Cortex of kidney (tissue), 1 donor: ENCODE measurements at places on chromosomes 16 and 17.

- no peak for DNase-seq
Measured at GRCh38 chr16:1180549-1181403, 27.9 kb downstream of the CACNA1H start.

DNA sequence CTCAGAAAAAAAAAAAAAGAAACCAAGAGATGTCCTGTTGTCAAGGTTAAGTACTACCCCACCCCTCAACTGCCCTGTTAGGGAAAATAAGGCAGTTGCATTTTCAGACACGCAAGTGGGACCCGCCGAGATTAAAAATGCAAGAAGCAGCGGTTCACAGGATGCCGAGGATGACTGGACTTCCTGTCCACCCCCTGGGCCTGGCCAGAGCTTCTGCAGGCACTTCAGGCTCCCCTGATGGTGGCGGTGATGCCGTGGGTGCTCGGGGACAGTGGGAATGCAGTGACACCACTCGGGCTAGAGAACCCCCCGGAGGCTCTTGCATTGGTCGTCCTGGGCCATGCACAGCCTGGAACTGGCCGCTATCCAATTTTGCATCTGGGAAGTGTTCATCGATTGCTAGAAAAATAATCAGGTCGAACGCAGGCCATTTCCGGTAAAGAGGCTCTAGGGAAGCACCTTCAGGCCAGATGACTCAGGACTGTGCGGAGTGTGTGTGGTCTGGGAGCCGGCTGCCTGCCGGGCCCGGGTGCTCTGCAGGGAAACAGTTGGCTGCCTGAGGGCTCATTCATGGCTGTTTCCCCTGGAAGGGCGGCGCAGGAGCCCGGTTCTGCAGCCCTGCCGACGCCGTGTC, 13.4 kb upstream of the CRISPLD2 start:
- DNase-seq: no peak

DNA sequence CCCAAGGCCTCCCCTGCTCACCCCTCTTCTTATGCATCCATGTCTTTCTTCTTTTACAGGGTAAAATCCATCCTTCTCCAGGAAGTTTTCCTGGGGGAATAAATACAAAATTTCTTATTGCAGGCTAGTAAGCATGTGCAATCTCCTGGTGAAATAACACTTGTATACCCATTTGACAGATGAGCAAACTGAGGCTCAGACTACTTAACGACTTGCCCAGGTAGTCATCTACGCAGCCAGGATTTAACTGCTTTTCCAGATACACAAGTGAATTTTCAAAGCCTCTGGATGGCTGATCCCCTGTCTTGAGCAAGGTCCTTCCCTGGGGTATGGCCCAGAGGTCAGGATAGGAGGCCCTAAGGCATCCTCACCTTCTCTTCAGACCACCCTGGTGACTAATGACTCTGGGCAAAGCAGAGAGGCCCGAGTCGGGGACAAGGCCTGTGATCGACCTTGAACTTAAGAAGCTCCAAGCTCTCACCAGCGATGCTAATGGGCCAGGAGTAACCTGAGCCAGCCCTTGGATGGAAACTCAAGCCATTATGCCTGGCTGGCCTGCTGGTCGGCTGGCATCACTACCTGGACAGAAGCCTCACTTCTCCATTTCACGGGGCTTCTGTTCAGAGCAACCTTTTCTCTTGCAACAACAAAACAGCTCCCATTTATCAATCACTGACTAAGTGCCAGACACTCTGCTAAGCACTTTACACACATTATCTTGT, 33.1 kb downstream of the ZNF423 start:
- DNase-seq: no peak

GRCh38 chr16:23252310-23252709, 49.8 kb upstream of the SCNN1B start:
- DNase-seq: no peak

DNA sequence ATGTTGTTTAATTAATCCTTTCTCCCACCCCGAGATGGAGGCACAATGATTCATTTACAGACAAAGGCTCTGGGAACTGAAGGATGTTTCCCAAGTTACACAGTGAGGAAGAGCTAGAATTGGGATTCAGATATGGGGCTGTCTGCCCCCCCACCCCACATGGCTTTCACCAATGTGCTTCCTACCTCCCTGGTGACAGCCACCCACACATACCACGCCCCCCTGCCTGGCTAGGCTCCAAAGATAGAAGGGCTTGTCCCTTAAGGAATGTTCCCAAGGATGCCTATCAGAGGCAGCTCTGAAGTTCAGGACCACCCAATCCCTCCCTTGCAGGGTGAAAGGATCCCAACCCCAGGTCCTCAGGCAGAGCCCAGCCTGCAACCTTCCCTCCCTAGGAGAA, 32.9 kb downstream of the CFAP20 start:
- DNase-seq: no peak

GRCh38 chr17:63692195-63692816, 7.6 kb downstream of the LIMD2 start:
- no peak for DNase-seq

GRCh38 chr17:42225646-42226045, 31.4 kb upstream of the GHDC start:
- DNase-seq: no peak

DNA sequence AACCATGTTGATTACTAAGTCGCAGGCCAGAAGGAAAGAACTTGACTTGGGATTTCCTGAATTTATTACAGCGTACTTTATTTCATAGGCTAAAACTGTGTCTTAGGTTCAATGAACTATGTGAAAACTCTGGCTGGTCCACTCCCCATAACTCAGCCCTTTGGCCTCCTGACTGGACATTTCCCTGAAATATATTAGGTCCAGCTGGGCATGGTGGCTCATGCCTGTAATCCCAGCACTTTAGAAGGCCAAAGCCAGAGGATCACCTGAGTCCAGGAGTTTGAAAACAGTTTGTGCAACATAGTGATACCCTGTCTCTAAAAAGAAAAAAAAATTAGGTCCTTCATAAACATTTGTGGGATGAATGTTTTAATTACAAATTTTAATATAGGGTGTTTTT, 97.0 kb downstream of the CYLD start:
- no peak for DNase-seq

DNA sequence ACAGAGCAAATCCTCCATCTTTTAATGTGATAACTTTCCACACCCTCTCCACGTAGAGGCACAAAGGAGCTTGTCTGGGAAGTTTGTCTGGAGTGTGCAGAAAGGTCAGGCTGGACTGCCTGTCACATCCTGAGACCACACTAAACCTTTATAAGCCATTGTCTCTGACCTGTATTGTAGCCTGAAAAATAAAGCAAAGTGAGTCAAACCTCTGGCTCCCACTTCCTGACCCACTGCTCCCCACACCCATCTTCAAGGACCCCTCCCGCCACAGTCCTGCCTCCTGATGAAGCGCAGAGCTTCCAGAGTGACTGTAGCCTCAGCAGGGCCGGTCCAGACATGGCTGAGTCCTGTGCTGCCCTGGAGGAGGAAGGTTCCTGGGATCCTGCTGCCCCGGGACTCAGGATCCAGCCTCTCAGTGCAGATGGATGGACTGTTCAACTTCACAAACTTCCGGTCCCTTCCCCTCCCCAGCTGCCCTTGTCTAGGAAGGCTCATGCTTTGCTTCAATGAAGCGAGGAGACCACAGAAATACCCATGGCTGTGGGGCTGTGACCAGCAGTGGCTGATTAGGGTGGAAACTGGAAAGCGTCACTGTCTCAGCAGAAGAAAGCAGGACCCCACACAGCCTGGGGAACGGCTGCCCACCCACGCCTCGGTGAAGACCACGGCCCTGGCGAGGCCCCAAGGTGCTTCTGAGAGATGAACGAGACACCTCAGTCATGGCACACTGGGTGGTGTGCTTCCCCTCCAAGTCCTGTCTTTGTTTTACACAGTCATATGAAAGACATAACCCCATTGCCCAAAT, 30.9 kb upstream of the CLEC18B start:
- no peak for DNase-seq

DNA sequence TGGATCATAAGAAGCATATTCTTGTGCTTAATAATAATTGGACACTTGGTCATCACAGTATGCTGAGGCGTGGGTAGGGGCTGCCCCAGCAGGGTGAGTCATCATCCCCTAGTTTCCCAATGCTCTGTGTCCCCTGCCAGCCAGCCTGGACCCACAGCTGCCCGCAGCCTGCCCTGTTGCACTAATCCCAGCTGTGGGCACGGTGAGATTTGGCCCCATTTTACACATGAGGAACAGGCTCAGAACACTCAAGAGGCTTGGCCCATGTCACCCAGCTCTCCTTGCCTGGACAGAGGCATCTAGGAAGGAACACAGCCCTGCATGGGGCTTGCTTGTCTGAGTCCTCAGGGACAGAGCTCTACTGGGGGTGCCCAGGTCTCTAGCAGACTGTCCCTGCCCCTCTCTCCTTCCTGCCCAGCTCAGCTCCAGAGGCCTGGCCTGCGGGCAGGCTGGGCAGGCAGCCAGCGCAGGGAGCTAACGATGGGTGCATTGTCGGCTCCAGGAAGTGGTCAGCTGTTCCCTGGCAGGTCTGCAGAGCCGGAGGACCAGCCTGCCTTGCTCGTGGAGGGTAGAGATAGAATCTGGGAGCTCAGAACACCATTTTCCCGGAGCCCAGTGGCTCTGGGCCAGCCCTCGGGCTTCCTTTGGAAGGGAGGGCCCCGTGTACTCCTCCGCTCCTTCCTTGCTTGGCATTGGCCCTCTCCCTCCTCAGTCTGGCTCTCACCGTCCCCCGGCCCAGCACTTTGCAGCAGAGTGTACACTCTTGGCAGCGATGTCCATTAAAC, 189.4 kb downstream of the RAB11FIP4 start:
- DNase-seq: no peak

DNA sequence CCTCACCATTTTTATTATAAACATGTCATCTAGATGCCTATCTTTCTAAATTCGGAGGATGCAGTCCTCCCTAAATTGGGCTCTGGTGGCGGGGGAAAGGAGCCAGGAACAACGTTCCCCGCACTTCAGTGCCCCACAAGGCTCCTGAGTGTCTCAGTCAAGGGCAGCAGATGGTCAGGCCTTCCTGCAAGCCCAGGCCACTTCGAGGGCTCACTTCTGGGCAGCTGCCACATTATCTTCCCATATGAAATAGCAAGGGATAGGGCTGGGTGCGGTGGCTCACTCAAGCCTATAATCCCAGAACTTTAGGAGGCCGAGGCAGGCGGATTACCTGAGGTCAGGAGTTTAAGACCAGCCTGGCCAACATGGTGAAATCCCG, 32.3 kb downstream of the FBXO31 start:
- DNase-seq: no peak

DNA sequence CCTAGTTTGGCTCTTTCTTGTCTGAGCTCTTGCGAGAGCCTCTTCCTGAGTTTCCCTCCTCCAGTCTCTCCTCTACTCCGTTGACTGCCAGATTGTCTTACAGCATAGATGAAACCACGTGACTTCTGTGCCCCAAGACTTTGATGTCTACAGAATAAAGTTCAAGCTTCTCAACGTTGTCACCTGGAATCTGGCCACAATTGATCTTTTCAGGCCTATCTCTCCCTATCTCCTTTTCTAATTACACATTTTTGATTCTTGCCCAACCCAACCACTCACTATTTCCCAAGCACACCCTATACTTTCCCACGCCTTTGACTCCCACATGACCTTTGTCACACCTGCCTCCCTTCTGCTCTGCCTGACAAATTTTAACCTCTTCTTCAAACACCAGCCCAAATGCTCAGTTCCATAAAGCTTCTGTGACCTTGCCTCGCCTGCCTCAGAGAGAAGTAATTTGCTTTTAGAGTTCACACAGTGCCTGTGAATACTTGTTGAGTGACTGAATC, 52.4 kb upstream of the PMFBP1 start:
- no peak for DNase-seq

DNA sequence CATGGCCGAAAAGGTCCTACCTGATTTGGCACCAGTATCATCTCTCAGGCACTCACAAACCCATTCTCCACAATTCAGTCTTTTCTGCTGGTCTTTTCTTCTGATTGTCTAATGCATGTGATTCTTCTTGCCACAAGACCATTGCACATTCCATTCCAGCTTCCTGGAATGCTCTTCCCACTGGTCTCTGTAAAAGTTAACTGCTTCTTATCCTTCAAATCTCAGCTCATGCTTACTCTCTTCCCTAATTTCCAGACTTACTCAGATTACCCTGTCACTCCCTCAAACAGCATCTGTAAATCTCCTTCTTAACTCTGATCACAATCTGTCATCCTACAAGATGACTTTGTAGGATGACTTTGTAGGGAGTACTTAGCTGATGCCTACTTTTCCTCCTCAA, 320.2 kb downstream of the MAP2K6 start:
- DNase-seq: no peak

GRCh38 chr17:74049967-74050458, 153.5 kb upstream of the RPL38 start:
- no peak for DNase-seq

DNA sequence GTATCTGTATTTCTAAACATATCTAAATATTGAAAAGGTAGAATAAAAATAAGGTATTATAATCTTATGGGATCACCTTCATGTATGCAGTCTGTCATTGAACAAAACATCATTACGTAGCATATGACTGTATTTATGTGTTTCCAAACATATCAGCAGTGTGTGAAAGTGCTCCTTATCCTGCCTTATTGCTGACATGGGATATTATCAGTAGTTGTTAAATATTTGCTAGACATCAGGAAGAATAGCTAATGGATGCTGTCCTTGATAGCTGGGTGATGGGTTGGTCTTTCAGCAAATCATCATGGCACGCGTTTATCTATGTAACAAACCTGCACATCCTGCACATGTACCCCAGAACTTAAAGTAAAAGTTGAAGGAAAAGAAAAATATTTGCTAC, 59.1 kb upstream of the FAM20A start:
- no peak for DNase-seq

DNA sequence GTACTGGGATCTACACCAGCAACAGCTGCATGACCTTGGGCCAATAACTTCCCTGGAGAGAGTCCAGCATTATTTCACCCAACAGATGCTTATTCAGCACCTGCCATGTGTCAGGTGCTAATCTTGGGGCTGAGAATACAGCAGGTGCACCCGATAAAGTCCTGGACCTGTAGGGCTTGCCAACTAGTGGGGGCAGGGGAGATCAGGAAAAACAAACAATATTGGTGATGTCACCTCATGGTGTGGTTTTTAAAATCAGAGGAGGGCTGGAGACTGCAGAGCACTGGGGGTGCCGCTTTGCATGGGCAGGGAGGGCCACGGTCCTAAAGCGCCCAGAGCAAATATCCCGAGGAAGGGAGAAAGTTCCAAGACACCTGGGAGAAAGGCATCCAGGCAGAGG, 218.8 kb downstream of the C16orf95 start:
- DNase-seq: no peak
